IMR-90 (cell line): ENCODE measurements at places on chromosomes 2 and 18. TPM values are rescaled to one million over a fixed set of nuclear protein-coding genes. Genes with fewer than 3 reads are reported as not detected.
A peak's percentile ranks its signal among the peaks of the same experiment; 100 is the strongest.

PLEKHH2 gene
- 2.6 and 3.3 TPM in 2 replicates for polyA plus RNA-seq

- no peak for DNase-seq
- no peak overlapping the region for H3K27ac ChIP-seq
- H3K36me3 ChIP-seq, result no peaks in the 10 kb centered on the region
- no peak overlapping the region for H3K4me3 ChIP-seq
- no peaks in the 10 kb centered on the region for H3K4me1 ChIP-seq
- H3K27me3 ChIP-seq, result no peaks in the 10 kb centered on the region
Measured at GRCh38 chr2:191474464-191474863, 203.5 kb upstream of the NABP1 start.

SH3RF3 gene
- 5.3 and 5.7 TPM in 2 replicates for polyA plus RNA-seq

DNA sequence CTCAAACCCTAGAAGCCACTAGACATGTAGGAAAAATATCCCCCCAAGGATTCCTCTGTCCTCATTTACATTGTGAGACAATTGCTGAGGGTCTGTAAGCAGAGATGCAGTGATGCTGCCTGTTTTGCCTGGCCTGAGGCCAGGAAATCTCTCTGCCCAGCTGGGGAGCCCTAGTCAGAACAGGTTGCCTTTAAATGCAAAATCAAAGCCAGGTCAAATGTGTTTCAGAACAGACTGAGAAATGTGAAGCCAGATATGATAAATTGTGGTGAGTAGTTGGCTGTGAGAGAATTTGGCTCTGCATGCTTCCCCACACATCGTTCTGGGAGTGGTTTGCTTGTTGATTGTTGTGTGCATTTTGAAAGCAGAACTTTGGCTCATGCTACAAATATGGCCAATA lies 38.4 kb upstream of the NXPH2 start:
- DNase-seq, result no peak
- no peaks in the 10 kb centered on the region for H3K4me1 ChIP-seq
- H3K27ac ChIP-seq, result no peak overlapping the region
- H3K36me3 ChIP-seq, result no peaks in the 10 kb centered on the region
- no peak overlapping the region for H3K4me3 ChIP-seq
- H3K27me3 ChIP-seq, result no peaks in the 10 kb centered on the region

- H3K4me3 ChIP-seq, result no peak overlapping the region
- no peak for DNase-seq
- H3K4me1 ChIP-seq, result no peaks in the 10 kb centered on the region
- H3K27me3 ChIP-seq, result peaks cover 4% of the 10 kb centered on the region
- H3K36me3 ChIP-seq, result no peaks in the 10 kb centered on the region
Measured at GRCh38 chr2:138093455-138093854, 129.2 kb downstream of the HNMT start.

- DNase-seq, result peak; percentile 35
- H3K27me3 ChIP-seq, result peaks cover 39% of the 10 kb centered on the region
- H3K4me3 ChIP-seq, result no peak overlapping the region
- H3K36me3 ChIP-seq, result no peaks in the 10 kb centered on the region
- no peak overlapping the region for H3K27ac ChIP-seq
Measured at GRCh38 chr2:109009920-109010610, 21.0 kb upstream of the EDAR start.

- no peaks in the 10 kb centered on the region for H3K27me3 ChIP-seq
- H3K36me3 ChIP-seq, result no peaks in the 10 kb centered on the region
- DNase-seq, result peak; percentile 43
- peak overlapping the region; percentile 55; the same call in 1 of the 2 replicates for H3K27ac ChIP-seq
- H3K4me3 ChIP-seq, result no peak overlapping the region
Measured at GRCh38 chr2:144712550-144712940, 192.6 kb upstream of the ZEB2 start.

SALL3 gene
- polyA plus RNA-seq, result not detected in 2 replicates

PDCD1 gene
- polyA plus RNA-seq, result not detected in 2 replicates

DNA sequence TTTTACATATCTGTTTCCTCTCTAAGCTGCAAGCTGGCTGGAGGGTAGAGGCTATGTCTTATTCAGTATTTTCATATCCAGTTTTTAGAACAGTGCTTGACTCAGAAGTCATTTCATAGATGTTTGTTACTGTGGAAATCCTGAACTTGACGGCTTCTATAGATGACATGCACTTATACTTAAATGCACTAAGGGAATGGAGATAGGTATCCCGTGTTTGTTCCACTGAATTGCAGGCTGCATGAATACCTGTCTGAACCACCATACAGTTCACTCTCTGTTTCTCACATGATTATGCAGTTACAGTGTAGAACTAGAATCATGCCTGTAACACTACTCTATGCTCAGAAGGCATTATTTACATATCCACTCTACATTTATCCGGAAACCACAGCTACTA lies 417.1 kb downstream of the MTX2 start:
- no peak overlapping the region for H3K27ac ChIP-seq
- no peaks in the 10 kb centered on the region for H3K27me3 ChIP-seq
- H3K36me3 ChIP-seq, result no peaks in the 10 kb centered on the region
- no peaks in the 10 kb centered on the region for H3K4me1 ChIP-seq

FEV gene
- polyA plus RNA-seq, result not detected in 2 replicates

- H3K4me1 ChIP-seq, result no peaks in the 10 kb centered on the region
- no peaks in the 10 kb centered on the region for H3K27me3 ChIP-seq
- H3K27ac ChIP-seq, result no peak overlapping the region
- H3K4me3 ChIP-seq, result no peak overlapping the region
- no peaks in the 10 kb centered on the region for H3K36me3 ChIP-seq
- no peak for DNase-seq
Measured at GRCh38 chr2:10150436-10150835, 27.9 kb downstream of the RRM2 start.

GCG gene
- not detected in 2 replicates for polyA plus RNA-seq

KCNG2 gene
- polyA plus RNA-seq, result 0.09 TPM in 1 of 2 replicates, not detected in the other

GRCh38 chr2:27014771-27015433 lies 17.9 kb upstream of the TMEM214 start:
- no peak overlapping the region for H3K27ac ChIP-seq
- H3K36me3 ChIP-seq, result no peaks in the 10 kb centered on the region
- H3K4me3 ChIP-seq, result no peak overlapping the region
- H3K27me3 ChIP-seq, result no peaks in the 10 kb centered on the region
- no peak for DNase-seq

- DNase-seq, result peak; percentile 28
- no peaks in the 10 kb centered on the region for H3K27me3 ChIP-seq
- peaks cover 16% of the 10 kb centered on the region for H3K4me1 ChIP-seq
- H3K4me3 ChIP-seq, result no peak overlapping the region
- peaks cover 29% of the 10 kb centered on the region for H3K36me3 ChIP-seq
- no peak overlapping the region for H3K27ac ChIP-seq
Measured at GRCh38 chr2:109422071-109422757, 191.6 kb downstream of the SEPTIN10 start.

DNA sequence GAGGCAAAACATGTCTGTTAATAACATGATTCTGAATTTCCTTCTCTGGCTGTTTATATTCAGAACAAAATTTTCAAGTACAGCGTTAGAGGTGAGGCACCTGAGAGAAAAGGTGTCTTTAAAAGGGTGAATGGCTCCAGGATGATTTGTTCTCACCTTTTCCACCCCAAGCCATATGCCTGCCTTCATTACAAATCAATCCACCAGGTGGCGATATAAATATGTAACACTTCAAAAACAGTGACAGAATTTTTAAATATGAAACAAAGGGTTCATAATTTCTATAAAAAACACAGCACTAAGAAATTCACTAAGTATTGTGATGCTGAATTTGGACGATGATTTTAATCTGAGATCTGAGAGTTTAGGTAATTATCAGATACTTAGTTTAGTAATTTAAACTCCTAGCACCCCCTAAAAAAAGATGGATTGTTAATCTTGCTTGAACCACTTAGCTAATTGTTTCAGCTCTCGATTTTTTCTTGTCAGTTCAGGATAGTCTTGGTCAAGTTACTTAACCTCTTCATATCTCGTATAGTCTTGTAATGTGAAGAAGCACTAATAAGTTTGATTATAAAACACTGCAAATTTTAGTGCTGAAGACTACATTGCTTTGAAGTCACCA lies 528.8 kb downstream of the CPS1 start:
- no peaks in the 10 kb centered on the region for H3K27me3 ChIP-seq
- H3K4me1 ChIP-seq, result no peaks in the 10 kb centered on the region
- peak; percentile 1 for DNase-seq
- H3K36me3 ChIP-seq, result no peaks in the 10 kb centered on the region
- no peak overlapping the region for H3K4me3 ChIP-seq
- no peak overlapping the region for H3K27ac ChIP-seq

- peaks cover 2% of the 10 kb centered on the region for H3K4me1 ChIP-seq
- DNase-seq, result no peak
- peaks cover 4% of the 10 kb centered on the region for H3K27me3 ChIP-seq
- H3K27ac ChIP-seq, result no peak overlapping the region
- H3K4me3 ChIP-seq, result no peak overlapping the region
- H3K36me3 ChIP-seq, result no peaks in the 10 kb centered on the region
Measured at GRCh38 chr2:235391921-235392615, 101.8 kb upstream of the AGAP1 start.

ST8SIA3 gene
- polyA plus RNA-seq, result not detected in 2 replicates

DSC1 gene
- polyA plus RNA-seq, result not detected in 2 replicates

- H3K4me3 ChIP-seq, result no peak overlapping the region
- H3K4me1 ChIP-seq, result peaks cover 2% of the 10 kb centered on the region
- no peaks in the 10 kb centered on the region for H3K36me3 ChIP-seq
- H3K27ac ChIP-seq, result no peak overlapping the region
- no peaks in the 10 kb centered on the region for H3K27me3 ChIP-seq
- no peak for DNase-seq
Measured at GRCh38 chr2:182887753-182888415, 21.4 kb upstream of the FRZB start.

DNA sequence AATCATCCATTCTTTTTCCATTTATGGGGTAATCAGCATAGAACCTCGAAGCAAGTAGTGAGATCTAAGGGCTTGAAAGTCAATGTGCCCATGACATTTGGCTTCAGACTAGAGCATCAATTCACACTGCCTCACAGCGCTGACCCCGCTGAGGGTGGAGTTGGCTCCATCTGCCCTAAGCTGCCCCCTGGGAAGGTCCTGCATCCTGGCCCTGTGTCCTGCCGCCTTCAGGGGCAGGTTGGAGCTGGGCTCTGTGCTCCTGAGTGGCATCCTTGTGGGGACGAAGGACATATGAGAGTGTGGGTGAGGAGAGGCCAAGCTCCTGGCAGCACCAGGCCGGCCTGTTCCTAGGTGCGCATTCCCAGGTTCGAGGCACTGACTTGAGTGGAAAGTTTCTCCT lies 249.4 kb downstream of the FHOD3 start:
- H3K27me3 ChIP-seq, result no peaks in the 10 kb centered on the region
- no peak for DNase-seq
- no peak overlapping the region for H3K27ac ChIP-seq
- H3K4me1 ChIP-seq, result peaks cover 2% of the 10 kb centered on the region; the same call in 1 of the 2 replicates
- H3K36me3 ChIP-seq, result no peaks in the 10 kb centered on the region
- no peak overlapping the region for H3K4me3 ChIP-seq

- H3K4me3 ChIP-seq, result peak overlapping the region; percentile 84
- H3K4me1 ChIP-seq, result peaks cover 14% of the 10 kb centered on the region
Measured at GRCh38 chr2:30230497-30231211, 680 bp upstream of the LBH start.

- DNase-seq, result peak; percentile 24
- peaks cover 2% of the 10 kb centered on the region; the same call in 1 of the 2 replicates for H3K4me1 ChIP-seq
- no peaks in the 10 kb centered on the region for H3K27me3 ChIP-seq
- peaks cover 8% of the 10 kb centered on the region; the same call in 1 of the 2 replicates for H3K36me3 ChIP-seq
- no peak overlapping the region for H3K27ac ChIP-seq
Measured at GRCh38 chr18:57640749-57641148, 19.1 kb upstream of the NARS1 start.

DNA sequence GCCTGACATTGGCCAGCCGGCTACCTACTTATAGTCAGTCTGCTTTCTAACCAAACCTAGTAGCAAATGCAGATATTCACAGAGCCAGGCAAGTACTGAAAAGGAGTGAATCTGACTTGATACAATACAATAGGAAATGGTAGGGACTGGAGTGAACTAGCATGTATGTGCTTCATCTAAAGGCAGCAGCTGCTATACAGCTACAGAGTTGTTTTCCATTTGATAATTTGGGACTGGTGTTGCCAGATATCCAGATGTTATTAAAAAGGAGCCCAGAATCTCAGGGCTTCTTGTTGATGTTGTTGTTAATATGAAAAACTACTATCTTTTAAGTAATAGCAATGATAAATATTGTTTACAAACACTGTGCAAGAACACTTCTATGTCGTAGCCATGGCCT lies 159.4 kb downstream of the BABAM2 start:
- no peaks in the 10 kb centered on the region for H3K27me3 ChIP-seq
- H3K27ac ChIP-seq, result no peak overlapping the region
- H3K36me3 ChIP-seq, result no peaks in the 10 kb centered on the region
- no peak overlapping the region for H3K4me3 ChIP-seq
- DNase-seq, result no peak
- peaks cover 12% of the 10 kb centered on the region for H3K4me1 ChIP-seq

- H3K36me3 ChIP-seq, result 0 out of 2 replicates have a peak, but pooled peaks cover 1% of the 10 kb centered on the region
- H3K4me1 ChIP-seq, result no peaks in the 10 kb centered on the region
- H3K27me3 ChIP-seq, result no peaks in the 10 kb centered on the region
- no peak overlapping the region for H3K27ac ChIP-seq
- DNase-seq, result no peak
- no peak overlapping the region for H3K4me3 ChIP-seq
Measured at GRCh38 chr2:119943058-119943457, 69.8 kb upstream of the EPB41L5 start.

- H3K4me3 ChIP-seq, result no peak overlapping the region
- no peak overlapping the region for H3K27ac ChIP-seq
- peaks cover 10% of the 10 kb centered on the region; the same call in 1 of the 2 replicates for H3K36me3 ChIP-seq
- peaks cover 8% of the 10 kb centered on the region for H3K4me1 ChIP-seq
- peak; percentile 44 for DNase-seq
- no peaks in the 10 kb centered on the region for H3K27me3 ChIP-seq
Measured at GRCh38 chr2:132664096-132664495, 5.9 kb downstream of the LYPD1 start.

DNA sequence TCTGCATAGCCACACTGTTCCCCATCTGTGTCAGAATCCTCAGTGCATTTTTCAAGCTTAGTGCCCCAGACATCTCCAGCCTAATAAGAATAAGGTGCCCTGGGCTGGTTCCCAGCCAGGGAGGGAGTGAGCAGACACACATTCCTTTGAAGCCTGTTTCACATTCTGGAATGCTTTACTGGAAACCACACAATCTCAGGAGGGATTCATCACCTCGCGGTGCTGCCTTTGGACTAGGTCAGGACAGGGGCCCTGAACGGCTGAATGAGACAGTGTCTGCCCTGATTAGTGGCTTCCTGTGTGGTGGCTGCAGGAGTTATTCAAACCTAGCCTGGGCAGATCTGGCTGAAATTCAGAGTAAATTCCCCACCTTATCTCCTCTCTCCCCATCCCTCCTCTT lies 108.0 kb upstream of the LDAH start:
- no peak overlapping the region for H3K4me3 ChIP-seq
- no peaks in the 10 kb centered on the region for H3K27me3 ChIP-seq
- H3K4me1 ChIP-seq, result no peaks in the 10 kb centered on the region
- no peak overlapping the region for H3K27ac ChIP-seq
